ENCODE measurements at places on chromosomes 7 and 10.
A peak's percentile ranks its signal among the peaks of the same experiment; 100 is the strongest.

DNA sequence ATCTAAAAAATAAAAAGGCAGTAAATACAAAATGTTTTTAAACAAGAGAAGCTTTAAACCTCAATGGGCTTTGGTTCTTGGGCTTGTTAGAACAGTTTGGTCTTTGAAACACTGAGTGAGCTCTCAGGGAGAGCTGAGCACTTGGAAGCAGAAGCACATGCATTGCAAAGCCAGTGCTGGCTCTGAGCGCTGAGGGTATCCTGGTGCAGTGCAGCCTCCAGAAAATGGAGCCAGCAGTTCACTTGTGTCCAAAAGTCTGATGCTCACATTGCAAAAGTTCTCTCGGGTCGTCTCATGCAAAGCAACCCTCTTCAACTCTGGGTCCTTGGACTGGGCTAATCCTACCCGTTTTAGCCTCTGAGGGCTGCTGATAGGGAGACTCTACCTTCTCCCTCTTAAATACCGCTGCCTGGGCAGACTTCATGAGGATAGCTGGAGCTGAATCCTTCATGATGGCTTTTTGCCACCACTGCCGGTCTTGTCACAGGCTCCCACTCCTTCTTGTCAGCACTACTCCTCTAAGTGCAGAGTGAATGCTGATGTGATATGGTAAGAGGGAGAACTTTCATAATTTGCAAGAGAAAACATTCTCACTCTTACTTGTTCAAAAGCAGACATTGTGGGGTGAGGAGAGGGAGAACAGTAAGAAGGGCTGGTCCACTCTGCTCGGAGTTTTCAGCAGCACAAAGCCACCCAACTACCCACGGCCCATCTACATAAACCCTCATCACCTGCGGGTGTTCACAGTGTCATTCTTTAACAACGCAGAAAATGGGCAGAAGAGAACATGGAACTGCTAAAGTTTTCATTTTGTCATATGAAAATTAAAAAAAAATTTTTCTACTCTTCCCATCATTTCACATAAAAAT is 42.2 kb upstream of the BMPER start:
- DNase-seq, result no peak

DNA sequence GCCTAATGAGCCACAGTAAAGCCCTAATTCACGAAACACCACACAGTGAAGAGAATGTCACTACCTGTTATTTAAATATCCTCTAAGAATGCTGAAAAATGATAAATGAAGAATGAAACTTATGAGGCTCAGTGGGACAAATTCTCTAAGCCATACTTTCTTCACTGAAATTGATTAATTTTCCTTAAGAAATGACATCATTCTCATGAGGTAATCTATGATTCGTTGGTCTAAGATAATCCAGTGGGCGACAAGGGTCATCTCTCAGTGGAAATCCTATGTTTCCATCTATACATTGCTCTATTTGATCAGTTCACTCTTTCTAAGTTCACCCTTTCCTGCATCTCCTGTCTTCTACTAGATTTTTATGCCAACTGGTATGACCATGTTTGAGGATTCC is 330.4 kb upstream of the ANKRD30A start:
- DNase-seq, result no peak

GRCh38 chr7:73739387-73739767 is 775 bp upstream of the ABHD11 start:
- DNase-seq, result no peak

DNA sequence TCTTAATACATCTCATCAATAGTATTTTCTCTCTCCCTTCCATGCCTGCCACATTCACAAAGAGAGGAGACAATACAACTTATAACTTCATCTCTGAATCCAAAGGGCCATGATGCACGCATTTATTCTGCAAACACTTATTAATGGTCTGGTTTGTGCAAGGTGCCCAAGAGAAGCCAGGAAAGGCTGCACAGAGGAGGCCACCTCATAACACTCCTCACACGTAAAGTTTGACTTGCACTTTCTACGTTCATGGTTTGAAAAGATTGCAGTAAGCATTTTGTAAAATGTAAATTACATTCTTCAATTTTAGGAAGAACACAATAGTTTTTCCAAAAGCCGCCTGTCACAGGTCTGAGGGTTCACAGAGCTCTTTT is 1.2 kb upstream of the PALS2 start:
- DNase-seq, result no peak

- DNase-seq, result no peak
Observed at GRCh38 chr10:19947656-19948055, 131.4 kb downstream of the PLXDC2 start.

DNA sequence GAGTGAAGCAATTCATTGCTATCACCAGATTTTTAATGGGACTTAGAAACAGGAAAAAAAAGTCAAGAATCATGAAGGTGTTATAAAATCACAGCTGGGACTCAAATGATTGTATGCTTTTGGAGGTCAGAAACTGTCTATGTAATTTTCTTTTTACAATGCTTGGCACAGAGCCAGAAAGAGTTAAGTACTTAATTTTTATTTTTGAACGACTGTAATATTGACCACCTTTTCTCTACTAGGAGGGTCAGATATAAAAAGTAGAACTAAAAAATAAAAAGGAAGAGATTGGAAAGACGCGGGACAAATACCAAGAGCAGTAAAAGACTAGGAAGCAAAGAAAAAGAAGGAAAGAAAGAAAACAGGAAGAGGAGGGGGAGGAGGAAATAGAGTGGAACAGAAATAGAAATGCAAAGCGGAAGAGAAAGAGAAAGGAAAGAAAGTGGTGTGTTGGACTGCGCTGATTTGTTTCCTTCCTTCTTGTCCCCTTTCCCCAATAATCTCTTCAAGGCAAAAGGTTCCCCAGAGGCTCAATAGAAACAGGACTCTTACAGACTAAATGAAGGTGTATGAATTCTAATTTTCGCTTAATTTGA is 23.2 kb upstream of the C1GALT1 start:
- DNase-seq, result no peak

DNA sequence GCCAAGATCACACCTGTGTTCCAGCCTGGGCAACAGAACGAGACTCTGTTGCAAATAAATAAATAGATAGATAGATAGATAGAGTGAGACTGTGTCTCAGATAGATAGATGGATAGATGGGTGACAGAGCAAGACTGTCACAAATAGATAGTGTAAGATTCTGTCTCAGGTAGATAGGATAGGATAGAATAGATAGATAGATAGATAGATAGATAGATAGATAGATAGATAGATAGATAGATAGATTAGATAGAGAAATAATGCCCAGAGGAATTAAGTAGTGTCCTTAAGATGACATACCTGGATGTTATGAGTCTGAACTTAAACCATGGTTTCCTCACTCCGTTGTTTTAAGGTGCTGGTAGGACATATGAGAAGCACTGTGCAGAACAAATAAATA is 8.0 kb downstream of the PLEKHA8 start:
- no peak for DNase-seq

- no peak for DNase-seq
Observed at GRCh38 chr7:128161466-128162125, 79.5 kb upstream of the LEP start.

- no peak for DNase-seq
Observed at GRCh38 chr7:137454767-137455166, 111.2 kb upstream of the PTN start.

- no peak for DNase-seq
Observed at GRCh38 chr10:125035136-125035535, 93.2 kb downstream of the ZRANB1 start.

- no peak for DNase-seq
Observed at GRCh38 chr10:23834091-23834490, 374.8 kb upstream of the KIAA1217 start.

GRCh38 chr10:38007551-38007950 is 2.9 kb upstream of the ZNF33A start:
- no peak for DNase-seq

DNA sequence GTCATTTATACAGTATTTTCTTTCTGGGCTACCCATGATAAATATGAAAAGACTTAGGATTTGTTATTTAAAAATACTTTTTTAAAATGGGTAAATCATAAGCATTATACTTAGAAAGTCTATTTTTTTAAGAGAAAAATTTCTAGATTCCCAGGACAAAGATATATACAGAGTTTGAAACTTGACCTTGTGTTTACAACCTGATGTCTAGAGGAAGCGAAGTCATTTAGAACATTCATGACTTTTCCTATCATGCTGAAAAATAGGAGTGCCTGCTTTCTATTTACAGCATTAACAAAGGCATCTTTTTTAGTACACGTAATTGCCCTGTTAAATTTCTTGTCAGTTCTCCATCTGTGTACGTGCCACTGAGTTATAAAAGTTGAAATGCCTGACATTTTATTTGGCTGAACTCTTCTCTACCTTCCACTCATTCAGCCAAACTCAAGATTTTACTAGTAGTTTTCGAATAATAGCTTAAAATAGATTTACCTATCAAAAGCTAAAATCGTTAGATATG is 23.0 kb downstream of the GNAT3 start:
- no peak for DNase-seq

DNA sequence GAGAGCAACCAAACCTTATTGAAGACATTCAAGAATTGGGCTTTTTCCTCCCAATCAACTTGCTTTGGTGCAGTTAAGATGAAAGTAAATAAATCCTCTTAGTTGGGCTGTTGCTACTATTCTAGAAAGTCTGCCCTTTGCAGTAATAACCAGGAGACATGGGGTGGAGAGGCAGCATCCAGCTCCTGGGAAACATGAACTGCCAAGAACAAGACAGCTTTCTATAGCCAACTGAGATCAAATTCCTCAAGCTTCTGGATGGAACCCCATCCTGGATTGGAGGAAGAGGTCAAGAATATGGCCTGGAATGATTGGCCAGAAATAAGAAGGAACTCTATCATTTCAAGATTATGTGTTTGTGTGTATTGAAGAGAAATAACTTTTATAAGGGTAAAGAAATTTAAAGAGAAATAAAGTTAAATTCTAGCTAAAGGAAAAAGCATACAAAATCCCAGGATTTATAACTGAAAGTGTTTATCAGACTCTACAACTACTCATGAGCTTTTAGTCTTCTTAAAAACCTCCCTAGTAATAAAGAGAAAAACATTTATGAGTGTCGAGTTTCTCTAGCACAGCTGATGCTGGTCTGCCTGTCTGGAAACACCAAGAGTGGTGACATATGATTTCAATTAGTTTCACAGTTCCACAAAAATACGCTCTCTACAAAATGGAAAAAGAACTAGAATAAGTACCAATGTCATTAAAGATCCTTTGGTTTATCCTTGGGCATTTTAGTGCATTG is 70.1 kb upstream of the COL1A2 start:
- DNase-seq, result no peak

DNA sequence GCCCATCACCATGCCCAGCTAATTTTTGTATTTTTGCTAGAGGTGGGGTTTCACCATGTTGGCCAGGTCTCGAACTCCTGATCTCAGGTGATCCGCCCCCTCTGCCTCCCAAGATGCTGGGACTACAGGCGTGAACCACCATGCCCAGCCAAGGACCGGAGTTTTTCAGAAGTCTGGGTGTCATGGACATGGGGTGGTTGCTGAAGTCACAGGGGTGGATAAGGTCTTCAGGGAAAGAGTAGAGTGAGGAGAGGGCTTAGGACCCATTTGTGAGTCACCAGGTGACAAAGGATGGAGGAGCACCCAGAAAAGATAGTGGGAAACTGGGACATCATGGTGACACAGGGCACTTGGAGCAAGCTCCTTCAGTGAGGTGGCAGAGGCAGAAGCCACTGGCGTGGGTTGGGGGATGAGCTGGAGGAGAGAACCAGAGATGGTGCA is 2.8 kb upstream of the GPRIN2 start:
- no peak for DNase-seq

- DNase-seq, result no peak
Observed at GRCh38 chr7:135246191-135246825, 12.7 kb downstream of the STRA8 start.

GRCh38 chr10:108090476-108091215 is 926.1 kb upstream of the SORCS1 start:
- DNase-seq, result no peak

DNA sequence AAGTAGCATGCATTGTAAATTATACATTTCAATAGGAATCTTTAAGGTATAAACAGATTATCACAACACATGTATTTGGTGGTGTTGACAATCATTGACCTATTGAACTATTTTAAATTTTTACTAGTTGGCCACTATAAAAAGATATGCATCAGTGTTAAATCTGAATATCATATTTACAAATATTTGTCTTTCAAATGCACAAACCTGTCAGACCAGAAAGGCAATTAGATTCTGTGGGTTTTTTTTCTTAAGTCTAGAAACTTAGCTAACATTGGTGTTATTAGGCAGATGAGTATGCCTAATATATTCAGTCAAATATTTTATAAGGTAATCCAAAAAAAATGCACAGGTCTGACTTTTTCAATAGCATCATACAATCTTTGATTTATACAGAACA is 241.4 kb upstream of the DGKB start:
- no peak for DNase-seq

- DNase-seq, result no peak
Observed at GRCh38 chr10:74750848-74751274, 75.5 kb upstream of the KAT6B start.

DNA sequence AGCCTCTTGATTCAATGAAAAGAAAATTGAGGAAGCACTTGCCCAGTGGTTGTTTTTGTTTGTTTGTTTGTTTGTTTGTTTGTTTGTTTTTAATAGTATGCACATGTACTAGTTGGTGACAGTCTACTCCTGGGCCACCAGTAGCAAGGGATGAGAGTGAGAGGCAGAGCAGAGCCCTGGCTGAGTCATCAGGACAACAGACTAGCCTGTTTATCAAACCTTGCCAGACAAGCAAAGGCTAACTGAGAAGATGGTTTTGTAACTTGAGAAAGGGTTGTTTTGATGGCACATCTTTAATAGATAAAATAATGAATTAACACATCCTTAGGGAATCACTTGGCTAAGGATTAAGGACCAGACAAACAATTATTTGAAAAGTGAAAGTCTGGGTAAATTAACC is 78.1 kb downstream of the INHBA start:
- no peak for DNase-seq

DNA sequence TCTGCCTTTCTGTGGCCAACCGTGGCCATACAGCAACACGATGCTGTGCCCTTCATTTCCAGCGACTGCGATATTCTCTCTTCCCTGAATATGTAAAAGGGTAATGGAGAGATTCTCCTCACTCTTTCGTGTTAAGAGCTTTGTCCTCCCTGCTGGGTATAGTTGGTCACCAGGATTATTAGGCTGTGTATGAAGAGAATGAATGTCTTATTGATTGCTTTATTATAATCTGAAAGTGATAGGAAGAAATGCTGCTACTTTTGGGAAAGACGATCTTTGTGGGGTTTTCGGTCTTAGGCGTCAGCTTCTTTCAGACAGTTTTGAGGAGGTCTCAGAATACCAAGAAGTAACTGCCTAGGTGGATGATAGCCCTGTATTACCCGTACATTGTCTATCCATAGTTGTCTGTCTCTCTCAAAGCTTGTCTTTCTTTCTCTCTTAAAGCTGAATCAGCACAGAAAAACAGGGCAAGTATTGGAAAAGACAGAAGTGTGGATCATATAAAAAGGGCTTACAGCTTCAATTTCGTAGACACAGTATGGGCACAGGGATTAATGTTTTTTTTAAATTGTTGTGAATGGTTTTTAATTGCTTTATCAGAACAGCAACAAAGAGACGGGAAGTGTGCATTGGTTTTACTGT is 1.2 kb downstream of the AHCYL2 start:
- DNase-seq, result peak; percentile 54

DNA sequence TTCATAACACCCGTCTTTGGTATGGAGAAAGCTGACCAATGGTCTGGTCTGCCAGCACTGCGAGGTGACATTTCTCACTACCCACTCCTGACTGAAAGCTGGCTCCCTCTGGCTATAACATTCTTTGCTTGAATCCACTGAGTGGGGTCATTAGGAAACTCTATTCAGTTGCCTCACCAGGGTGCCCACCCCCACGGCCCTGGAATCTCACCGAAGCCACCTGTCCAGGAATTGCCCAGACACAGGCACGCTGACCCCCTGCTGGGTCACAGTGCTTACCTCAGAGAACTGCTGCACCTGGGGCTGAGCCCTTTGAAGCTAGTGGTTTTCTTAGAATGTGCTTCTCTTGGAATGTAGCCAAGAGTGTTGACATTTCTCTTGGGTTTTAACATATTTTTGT is 28.6 kb downstream of the HECW1 start:
- DNase-seq, result no peak
